Activated CD8-positive, alpha-beta memory T cell treated with anti-CD3 and anti-CD28 coated beads for 48 hours (primary cell): ENCODE measurements at places on chromosomes 2 and 18.

GRCh38 chr2:128536925-128537620 lies 218.4 kb upstream of the HS6ST1 start:
- no peak for DNase-seq

DNA sequence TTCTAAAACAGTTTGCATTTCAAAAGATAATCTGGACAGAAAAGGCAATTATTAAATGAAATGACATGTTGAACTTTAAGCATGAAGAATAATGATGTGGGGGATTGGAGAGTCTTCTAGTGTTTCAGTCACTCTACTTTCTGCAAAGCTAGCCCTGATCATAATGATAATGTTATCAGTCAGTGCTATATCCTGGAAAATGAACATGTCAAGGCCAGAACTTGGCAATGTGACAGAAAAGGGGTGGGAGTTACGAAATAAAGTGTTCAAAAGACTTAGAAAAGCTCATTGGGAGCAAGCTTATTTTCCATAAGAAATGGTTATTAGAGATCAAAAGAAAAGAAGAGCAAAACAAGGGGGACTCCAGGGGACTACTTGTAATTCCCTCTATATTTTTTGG lies 288.5 kb upstream of the SLC8A1 start:
- DNase-seq, result no peak

DNA sequence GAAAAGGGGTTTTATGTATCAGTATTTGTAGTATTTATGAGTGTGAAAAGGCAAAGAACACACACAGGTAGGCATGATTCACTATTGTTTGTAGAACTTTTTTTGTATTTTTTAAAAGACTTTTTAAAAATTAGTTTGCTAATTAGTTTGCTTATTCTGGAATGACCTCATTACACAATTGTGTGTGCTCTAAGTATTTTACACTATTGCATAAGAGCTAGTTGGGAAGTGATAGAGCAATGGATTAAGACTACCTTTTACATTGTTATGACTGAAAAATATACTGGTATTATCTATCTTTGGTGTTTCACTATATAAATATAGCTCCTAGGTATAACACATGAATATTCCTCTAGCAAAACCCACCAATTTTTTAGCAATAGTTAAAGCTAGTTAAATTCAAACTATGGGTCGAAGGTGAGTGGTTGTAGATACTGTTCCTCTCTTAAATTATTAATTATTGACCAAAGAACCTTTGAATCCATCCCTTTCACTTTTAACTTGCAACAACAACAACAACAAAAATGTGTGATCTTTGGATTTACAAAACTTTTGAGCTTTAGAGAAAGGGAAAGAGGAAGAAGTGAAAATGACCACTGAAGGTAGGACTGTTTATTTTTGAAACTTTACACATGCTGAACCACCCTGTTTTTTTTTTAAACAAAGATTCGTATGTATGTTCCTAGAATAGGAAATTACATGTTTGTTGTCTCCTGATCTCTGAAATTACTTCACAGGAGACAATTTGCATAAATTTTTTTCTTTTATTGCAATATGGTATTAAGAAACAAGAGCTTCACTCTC lies 18.7 kb downstream of the ITPRID2 start:
- DNase-seq, result no peak

DNA sequence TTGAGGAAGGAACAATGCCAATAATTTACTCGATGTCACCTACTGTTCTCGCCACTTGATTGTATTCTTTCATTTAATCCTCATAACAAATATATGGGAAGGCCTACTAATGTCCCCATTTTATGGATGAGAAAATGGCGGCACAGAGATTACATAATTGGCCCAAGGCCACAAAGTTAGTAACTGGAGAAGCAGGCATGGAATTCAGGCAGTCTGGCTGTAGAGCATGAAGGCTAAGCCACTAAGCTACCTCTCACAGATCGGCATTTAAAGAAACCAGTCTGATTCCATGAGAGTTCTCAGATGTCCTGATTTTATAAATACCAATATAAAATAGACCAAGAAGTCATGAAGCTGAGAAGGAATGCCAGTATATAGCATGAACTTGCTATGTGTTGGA lies 121.8 kb upstream of the EPAS1 start:
- DNase-seq, result no peak

DNA sequence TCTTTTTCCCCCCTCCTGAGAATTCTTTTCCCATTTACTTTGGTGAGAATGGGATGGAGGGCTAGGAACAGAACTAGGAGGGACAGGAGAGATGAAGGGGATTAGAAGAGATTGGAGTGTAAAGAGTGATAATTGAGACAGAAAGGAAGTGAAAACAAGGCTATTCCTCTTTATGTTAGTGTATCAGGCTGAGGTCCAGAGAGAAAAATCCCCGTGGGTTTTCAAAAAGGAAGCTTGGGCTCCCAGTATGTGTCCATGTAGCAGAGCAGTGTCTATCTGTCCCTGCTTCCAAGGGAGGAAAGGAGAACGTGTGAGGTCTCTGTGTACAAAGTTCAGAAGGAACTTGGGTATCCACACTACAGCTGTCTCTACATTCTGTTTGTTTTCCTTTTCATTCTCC lies 59.9 kb upstream of the KCNE4 start:
- DNase-seq, result no peak

DNA sequence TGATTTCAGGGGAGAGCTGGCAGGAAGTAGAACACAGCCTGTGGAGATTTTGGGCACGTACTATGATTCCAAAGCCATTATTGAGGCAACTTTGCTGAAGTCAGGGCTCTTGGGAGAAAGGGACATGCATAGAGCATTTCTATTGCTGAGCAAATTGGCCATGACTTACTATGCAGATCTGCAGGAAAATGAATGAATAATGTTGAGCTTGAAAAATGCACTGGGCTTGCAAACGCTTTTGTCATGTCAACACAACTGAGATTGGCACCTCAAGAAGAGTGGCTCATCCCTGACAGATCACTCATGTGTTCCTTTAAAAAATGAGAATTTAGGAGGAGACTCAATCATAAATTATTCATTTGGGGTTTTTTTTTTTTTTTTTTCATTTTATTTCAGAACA lies 230.5 kb downstream of the MBD2 start:
- no peak for DNase-seq

DNA sequence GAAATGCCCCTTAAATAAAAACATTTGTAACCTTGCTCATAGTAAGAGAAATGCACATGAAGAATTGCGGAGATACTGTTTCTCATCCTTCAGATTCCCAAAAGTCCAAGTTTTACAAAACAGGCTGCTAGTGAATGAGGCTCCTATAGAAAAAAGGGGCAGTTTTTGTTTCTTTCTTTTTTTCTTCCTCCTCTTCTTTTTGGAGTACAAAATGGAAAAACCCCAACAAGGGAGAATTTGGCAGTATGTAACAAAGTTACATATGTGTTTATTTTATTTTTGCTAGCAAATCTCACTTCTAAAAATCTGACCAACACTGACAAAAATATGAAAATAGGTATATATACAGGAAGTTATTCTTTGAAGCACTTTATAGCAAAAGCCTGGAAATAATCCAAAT lies 7.1 kb upstream of the BAZ2B start:
- DNase-seq, result no peak

DNA sequence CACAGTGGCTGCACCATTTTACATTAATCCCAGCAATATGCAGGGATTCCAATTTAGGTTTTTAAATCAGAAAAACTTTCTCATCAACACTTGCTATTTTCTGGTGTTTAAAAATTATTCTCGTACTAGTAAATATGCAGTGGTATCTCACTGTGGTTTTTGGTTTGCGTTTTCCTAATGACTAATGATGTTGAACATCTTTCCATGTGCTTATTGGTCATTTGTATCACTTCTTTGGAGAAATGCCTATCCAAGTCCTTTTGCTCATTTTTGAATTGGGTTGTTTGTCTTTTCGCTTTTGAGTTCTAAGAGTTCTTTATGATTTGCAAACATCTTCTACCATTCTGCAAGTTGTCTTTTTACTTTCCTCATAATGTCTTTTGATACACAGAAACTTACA lies 62.1 kb upstream of the TCF7L1 start:
- no peak for DNase-seq

DNA sequence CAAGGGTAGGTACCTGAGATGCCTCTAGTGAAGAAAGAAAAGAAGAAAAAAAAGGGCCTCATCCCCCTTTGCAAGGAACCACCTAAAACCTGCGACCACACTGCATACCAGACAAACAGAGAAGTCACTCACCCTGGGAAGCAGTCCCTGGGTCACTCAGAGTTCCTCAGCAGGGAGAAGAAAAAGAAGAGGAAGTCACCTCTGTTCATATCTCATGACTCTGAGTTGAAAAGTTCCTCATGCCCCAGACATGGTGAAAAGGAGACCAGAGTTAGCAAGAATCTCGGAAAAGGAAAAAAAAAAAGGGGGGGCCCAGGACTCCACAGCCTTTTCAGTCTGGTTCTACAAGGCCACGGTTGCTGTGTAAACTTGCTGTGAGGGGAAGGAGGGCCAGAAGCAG lies 478.4 kb upstream of the NRXN1 start:
- no peak for DNase-seq

- no peak for DNase-seq
Measured at GRCh38 chr2:238498691-238499295, 72.1 kb downstream of the ASB1 start.
